ENCODE measurements at places on chromosomes 7 and 10.
A peak's percentile ranks its signal among the peaks of the same experiment; 100 is the strongest.

GRCh38 chr7:125316466-125316865, 386.8 kb upstream of the POT1 start:
- DNase-seq, result no peak

GRCh38 chr10:117391436-117392205, 16.4 kb upstream of the PDZD8 start:
- no peak for DNase-seq

GRCh38 chr10:90652519-90652918, 205.3 kb downstream of the HTR7 start:
- no peak for DNase-seq

GRCh38 chr7:44827567-44827966, 20.3 kb downstream of the H2AZ2 start:
- DNase-seq, result no peak

GRCh38 chr7:29228289-29229011, 33.9 kb downstream of the CHN2 start:
- no peak for DNase-seq

GRCh38 chr10:54484186-54484585, 316.8 kb downstream of the PCDH15 start:
- no peak for DNase-seq

- no peak for DNase-seq
Measured at GRCh38 chr10:5940807-5941218, 36.5 kb downstream of the IL15RA start.

DNA sequence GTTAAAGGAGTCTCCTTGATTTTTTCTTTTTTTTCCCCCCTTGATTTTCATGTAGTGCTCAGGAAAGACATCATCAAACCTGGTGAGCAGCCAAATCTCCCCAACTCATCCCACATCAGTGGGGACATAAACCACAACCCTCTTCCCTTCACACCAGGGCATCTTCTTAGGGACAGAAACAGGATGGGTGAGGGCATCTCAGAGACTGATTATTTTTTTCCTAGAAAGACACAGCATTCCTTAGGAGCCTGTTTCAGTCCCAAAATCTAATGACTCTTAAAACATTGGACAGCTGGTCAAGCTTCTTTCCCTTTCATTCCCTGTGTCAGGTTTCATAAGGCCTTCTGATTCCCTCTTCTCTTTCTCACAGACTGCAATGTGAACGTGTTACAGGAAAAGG, 31.5 kb upstream of the GSAP start:
- DNase-seq, result no peak

GRCh38 chr10:87691506-87692070, 31.9 kb downstream of the PAPSS2 start:
- DNase-seq, result no peak

- DNase-seq, result no peak
Measured at GRCh38 chr10:30505543-30506298, 71.7 kb downstream of the MAP3K8 start.

DNA sequence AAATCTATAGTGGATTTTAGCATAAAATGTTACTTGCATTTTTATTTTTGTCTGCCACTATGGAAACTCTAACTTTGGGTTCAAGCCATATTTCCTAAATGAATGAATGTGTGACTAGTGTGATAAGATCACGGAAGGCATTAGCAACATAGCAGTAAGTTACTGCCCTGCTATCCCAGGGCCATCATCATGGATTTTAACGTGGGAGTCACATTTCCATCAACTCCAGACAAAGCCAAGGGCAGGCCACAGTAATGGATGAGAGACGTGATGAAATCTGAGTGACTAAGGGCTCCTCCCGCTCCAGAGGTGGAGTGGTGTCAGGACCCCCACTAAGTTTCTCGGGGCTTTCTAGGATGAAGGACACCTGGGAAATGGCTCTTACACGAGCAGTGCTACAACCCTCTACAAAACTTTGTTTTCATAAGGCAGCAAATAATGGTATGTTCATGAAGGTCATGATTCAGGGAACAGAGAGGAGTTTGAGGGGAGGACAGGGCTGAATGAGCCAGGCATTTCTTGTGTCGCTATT, 34.3 kb downstream of the C10orf120 start:
- no peak for DNase-seq

DNA sequence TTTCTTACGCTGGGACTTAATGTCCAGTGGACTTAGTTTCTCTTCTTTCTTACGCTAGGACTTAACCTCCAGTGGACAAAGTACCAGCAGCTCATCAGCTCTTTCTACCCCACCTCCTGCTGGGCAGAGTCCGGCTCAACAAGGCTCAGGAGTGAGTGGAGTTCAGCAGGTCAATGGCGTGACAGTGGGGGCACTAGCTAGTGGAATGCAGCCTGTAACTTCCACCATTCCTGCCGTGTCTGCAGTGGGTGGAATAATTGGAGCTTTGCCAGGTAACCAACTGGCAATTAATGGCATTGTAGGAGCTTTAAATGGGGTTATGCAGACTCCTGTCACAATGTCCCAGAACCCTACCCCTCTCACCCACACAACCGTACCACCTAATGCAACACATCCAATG, 199.7 kb downstream of the MLLT10 start:
- no peak for DNase-seq

GRCh38 chr7:129689995-129690581, 78.6 kb downstream of the NRF1 start:
- peak; percentile 59 for DNase-seq

GRCh38 chr10:810351-810846, 120.9 kb upstream of the DIP2C start:
- DNase-seq, result peak; percentile 27

- DNase-seq, result no peak
Measured at GRCh38 chr7:46999866-47000265, 582.0 kb downstream of the TNS3 start.

DNA sequence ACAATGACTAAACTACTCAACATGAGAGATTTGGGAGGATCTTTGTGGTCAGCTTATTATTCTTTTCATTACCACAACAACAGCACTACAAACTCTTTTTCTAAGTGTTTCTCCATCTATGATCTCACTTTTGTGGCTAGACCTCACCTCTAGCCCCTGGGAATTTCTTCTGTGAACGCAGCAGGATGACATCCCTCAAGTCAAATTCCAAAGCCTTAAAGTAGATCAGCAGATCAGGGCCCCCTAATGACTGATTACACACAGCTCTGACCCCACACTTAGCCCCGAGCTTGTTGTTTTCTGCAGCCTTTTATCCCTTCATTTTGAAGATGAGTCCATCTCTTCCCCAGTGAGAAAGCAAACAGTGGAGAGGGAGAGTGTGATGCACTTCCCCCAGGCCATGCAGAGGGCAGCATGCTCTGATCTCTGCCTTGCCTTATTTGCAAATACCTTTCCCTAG, 27.3 kb downstream of the TFAM start:
- DNase-seq, result no peak

GRCh38 chr7:39299695-39300094, 266.5 kb upstream of the YAE1 start:
- DNase-seq, result no peak

DNA sequence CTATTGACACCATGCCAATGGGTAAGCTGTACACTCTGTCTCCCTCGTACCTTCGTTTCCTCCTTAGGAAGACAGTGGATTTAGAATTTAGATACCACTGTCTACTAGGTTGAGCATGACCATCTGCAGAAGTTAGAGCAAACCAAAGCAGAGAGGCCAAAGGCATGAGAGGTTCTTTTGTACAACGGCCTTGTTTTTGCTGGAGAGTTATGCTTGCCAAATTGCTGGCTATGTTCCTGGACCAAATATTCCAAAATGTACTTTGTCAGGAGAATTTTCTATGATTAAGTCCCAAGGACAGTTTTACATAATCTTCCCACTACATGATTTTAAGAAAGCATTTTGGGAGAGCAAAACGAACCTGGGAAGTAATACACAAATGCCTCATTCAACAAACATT, 47.9 kb upstream of the PLCE1 start:
- no peak for DNase-seq

- DNase-seq, result no peak
Measured at GRCh38 chr10:25631471-25631870, 302.6 kb upstream of the MYO3A start.

DNA sequence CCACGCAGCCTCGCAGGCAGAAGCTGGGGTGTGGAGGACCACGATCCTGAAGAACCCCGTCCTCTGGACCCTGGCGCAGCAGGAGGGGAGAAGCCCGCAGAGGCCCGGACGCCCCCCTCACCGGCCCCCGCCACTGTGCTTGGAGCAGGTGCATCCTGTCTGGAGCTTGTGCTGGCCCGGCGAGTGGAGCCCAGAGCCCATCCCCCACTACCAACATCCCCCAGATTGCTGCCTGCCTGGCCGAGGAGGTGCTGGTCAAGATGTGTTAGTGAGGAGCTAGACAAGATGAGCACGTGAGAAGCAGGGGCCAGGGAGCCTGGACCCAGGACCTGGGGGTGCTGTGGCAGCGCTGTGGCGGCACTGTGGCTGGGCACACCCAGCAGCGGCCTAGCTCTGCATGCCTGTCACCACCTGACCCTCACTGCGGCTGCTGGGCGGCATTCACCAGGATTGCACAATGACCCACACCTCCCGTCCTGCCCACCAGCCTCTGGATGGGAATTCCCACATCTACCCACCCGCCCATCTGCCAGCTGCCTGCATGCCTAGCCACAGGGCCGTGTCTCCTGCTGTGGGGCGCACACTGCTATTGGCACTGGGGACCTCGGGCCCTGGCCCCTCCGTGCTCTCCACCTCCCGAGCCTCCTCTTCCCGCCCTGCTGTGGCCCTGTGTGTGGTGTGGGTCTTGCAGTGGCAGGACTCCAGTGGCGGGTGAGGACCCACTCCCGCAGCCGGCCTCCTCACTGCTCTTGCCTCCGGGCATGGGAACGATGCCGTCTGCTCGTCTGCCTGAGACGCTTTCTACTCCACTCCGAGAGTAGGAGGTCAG, 11.8 kb downstream of the GPR146 start:
- DNase-seq, result no peak

DNA sequence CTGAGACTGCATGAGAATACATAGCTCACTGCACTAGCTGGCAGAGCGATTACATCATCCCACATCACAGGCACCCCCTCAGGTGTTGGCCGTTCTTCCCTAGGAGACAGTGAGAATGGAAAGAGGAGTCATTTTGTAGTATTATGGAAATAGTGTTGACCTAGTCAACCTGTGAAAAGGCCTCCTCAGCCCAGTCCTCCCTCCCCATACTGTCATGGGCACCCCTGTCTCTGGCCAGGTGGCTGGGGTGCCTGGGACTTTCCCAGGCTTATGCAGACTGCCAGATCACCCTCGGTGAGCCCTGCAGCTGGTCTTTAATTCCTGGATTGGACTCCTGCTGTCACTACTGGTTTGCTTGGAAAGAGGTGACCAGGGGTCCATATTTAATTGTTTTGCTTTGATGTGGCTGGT, 4.0 kb downstream of the INPP5A start:
- no peak for DNase-seq

- DNase-seq, result no peak
Measured at GRCh38 chr10:5479481-5480161, 19.7 kb downstream of the CALML5 start.

GRCh38 chr10:61933859-61934555, 32.5 kb downstream of the ARID5B start:
- DNase-seq, result no peak

DNA sequence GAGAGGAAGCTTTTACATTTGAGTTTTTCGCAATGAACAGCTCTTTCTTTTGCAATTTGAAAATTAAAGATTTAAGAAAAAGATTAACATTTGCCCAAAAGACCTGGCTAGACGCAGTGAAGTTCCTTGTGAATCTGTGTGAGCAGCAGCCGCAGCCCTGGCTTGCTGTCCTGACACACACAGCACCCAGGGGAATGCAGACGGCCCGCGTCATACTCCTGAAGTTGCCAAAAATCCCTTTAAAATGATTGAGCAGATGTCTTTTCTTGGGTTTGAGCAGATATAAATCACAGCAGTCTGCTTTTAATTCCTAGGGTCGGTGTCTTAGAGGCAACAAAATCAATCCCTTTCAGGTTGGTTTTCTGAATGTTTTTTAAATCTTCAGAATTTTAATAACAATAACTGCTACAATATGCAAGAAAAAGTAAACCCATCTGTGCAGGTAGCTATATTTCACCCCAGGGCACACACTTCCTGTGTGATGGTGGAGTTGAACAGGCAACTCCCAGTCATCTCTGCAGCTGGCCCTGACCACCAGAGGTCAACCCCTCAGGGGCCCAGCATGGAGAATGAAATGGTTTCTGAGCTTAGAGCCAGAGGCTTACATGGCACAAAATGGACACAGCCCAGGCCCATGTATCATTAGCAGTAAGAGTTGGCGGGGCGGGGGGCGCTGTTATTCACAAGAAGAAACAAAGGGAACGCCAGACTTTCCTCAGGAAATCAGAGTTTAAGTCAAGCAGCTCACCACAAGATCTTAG, 32.2 kb upstream of the TRIL start:
- DNase-seq, result no peak

GRCh38 chr7:127154958-127155357, 97.8 kb downstream of the GRM8 start:
- DNase-seq, result no peak

DNA sequence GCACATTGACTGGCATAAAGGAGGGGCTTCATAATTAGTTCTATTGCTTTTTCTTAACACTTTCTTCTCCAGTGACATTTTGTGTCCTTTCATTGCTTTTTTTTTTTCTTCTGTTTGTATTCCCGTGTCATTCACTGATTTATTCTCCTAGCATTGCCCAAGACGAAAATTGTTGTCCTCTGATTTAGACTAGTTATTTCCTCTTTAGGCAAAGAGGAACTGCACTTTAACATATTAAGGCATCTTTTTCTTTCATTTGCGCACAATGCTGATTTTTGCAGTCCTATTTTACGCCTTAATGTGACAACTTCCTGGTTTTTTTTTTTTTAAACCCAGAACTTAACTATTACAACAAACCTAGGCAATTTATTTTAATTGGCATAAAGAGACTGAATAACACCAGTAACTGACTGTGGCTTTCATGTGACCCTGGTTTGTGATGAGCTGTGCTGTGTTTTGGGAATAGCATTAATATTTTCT, 39.7 kb downstream of the ARID5B start:
- no peak for DNase-seq

GRCh38 chr7:99791667-99792369, 7.8 kb upstream of the CYP3A4 start:
- DNase-seq, result no peak

DNA sequence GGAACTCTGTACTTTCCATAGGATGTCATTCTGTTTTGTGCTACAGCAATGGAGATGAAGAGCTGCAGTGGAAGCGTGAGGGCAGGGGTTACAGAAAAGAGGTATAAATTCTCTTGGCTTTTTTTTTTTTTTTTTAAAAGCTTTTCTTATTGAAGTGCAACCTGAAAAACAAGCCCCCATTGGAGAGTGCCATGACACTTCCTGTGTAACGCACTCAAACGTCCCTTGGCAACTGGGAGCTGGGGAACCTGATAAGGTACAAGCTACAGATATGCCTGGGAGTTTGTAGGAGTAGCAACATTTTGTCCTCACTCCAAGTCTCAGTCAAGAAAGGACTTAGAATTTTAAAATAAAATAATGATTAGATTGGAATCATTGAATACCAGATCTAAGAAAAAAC, 512.1 kb downstream of the RPS24 start:
- no peak for DNase-seq

GRCh38 chr10:119393421-119393820, 149.1 kb downstream of the RGS10 start:
- DNase-seq, result no peak

All from NCI-H1105 treated with DMSO at 0.1 percent for 48 hours (cell line).